ENCODE measurements at places on chromosomes 11 and 22. TPM values are rescaled to one million over a fixed set of nuclear protein-coding genes. Genes with fewer than 3 reads are reported as not detected.

- H3K27ac ChIP-seq = no peak overlapping the region
- peak; percentile 72 for DNase-seq
These were observed 63.9 kb downstream of the MYO7A start for GRCh38 chr11:77191823-77192495.

GRCh38 chr22:37358917-37359316 lies 68.4 kb downstream of the ELFN2 start:
- no peak for DNase-seq
- H3K4me1 ChIP-seq = no peaks in the 10 kb centered on the region
- no peak overlapping the region for H3K27ac ChIP-seq

GRCh38 chr11:99568808-99569207 lies 548.1 kb downstream of the CNTN5 start:
- DNase-seq = no peak
- no peaks in the 10 kb centered on the region for H3K36me3 ChIP-seq
- H3K27me3 ChIP-seq = no peaks in the 10 kb centered on the region
- no peaks in the 10 kb centered on the region for H3K4me1 ChIP-seq

DNA sequence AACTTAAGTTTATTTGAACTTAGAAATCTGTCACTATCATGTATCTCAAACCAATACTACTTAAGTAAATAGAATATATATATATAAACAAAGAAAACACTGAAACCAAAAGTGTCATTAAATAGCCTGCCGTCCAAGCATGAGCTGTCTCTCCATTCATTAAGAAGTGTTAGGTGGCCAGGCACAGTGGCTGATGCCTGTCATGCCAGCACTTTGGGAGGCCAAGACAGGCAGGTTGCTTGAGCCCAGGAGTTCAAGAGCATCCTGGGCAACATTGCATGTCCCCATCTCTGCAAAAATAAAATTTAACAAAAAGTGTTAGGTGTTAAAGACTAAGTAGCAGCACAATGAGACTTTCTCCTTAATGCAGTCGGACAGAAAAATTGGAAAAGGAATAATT lies 14.0 kb downstream of the CD6 start:
- no peak for DNase-seq
- no peaks in the 10 kb centered on the region for H3K4me1 ChIP-seq
- H3K27ac ChIP-seq = no peak overlapping the region
- no peak overlapping the region for H3K4me3 ChIP-seq
- H3K27me3 ChIP-seq = no peaks in the 10 kb centered on the region
- H3K36me3 ChIP-seq = no peaks in the 10 kb centered on the region

The GSTP1 gene
- 632 TPM for total RNA-seq

The BDNF gene
- 1.4 TPM for total RNA-seq
